ENCODE measurements at places on chromosomes 2 and 18.

GRCh38 chr2:128714851-128715312, 396.2 kb upstream of the HS6ST1 start:
- DNase-seq: no peak

DNA sequence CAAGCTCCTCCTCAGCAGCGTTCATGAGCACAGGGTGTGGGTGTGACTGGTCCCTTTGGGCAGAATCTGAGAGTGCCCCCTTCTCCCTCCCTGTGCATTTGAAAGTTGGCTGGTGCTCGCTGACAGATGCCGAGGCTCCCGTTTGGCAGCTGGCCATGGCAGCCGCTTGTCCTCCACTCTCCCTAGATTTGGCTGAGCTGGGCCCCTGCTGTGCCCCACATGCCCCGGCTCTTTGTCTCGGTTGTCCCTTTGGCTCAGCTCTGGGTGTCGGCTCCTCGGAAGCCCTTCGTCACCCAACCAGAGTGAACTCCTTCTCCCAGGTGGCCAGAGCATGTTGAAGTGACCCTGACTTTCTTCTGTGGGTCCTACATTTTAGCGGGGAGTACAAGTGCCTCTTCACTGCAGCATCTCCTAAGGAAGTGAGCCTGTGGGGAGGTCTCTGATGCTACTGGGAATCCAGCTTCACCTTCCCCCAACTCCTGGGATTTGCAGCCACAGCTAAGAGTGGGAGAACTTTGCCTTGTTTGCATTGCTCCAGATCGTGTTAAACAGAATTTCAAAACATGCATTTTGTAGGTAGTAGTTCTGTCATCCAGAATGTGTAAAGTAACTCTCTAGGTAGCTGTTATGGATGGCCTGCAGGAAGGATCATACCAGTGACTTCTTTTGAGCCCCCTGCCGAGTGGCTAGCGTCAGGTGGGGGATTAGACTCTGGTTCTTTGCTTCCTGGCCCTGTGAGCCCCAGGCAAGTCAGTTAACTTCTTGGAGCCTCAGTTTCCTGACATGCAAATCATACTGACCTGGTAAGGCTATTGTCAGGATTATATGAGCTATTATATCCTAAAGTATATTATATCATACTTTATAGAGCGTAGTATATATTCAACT, 24.2 kb downstream of the HPCAL1 start:
- DNase-seq: no peak

GRCh38 chr18:49013961-49014604, 63.3 kb upstream of the SMAD7 start:
- no peak for DNase-seq

DNA sequence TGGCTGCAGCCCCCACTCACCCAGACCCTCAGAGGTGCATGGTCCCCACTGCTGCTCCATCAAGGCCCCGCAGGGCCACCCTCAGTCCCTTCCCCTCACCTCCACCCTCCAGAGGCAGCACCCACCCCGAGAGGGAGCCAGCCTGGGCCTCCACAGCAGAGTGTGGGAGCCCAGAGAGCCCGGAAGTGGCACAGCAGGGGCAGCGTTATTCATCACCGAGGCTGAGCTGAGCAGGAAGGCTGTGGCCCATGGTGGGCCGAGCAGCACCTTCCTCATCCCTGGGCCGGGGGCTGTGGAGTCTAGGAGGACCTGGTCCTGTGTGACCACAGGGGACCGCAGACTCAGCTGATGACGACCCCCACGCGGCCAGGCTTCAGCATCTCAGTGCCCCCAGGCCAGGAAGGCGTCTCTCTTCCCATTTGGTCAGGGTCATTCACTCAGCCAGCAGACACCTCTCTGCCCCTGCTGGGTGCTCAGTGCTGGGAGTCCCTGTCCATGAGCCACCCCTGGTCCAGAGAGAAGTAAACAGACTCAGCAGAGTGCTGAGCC, 258.1 kb downstream of the ATAD2B start:
- no peak for DNase-seq

- no peak for DNase-seq
Observed at GRCh38 chr2:70942396-70943204, 6.9 kb downstream of the ATP6V1B1 start.

DNA sequence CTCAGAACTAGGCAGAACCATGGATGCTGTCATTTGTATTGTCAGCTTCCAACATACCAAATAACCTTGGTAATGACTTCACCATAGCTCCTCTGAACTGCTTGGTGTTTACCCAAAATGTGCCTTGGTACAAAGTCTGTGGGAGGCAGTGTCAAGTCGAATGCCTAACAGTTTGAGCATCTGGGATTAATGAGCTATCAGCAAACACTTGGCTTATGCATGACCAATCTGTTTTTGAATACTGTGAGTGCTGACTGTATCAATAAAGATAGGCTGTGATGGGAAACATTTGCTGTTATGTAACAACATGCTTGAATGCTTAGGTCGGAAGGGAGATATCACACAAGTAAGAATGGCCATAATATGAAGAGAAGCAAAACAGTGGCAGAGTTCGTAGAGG, 455.4 kb downstream of the CMPK2 start:
- no peak for DNase-seq

DNA sequence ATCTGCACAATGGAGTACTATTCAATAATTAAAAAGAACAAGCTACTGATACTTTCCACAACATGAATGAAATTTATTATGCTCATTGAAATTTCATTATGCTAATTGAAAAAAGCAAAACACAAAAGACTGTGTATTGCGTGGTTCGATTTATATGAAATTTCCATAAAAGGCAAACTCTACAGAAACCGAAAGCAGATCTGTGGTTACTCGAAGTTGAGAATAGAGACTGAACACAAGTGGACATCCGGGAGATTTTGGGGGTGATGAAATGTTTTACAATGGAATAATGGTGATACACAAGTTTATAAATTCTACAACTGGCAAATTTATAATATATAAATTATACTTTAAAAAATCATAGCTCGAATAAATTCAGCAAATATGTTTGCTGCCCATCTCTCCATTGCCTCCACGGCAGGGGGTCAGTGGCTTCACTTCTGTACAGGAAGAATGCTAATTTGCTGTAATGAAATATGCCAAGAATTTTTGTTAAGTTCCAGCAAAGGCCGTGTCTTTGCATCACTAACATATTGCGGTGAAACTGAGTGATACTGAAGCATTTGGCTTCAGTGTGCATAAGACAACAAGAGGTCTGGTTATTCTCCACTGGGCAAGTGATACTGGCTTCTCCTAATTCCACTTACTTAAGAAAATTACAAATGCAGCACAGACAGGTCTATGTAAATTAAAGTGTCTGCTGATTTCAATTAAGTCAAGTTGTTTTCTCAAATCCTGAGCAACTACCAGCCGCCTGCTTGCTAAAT, 96.7 kb downstream of the TMEM163 start:
- no peak for DNase-seq

DNA sequence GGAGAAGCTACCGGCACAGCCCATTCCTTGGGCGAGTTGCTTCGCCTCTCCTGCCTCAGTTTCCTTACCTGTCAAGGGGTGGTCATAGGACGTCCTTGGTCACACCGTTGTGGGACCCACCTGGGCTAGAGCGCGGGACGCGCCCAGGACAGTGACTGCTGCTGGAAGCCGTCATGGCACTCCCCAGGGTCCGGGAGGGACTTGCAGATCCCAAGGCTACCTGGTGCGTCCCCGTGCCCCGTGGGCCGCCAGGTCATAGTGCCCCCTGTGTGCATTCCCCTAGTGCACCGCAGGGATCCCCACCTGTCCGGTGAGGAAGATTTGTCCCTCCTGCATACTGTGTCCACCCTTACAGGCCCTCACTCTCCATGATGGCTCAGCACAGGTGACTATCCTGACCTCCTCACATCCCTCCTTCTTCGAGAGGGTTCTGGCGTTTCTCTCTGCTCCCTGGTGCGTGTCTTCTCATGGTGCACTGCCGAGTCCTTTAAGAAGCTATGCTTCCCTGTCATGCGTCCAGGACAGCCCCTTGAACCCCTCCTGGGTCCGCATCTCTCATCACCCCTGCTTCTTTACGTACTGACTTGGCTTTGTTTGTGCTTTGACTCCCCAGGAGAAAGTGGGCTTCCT, 886 bp upstream of the STK25 start:
- DNase-seq: no peak

DNA sequence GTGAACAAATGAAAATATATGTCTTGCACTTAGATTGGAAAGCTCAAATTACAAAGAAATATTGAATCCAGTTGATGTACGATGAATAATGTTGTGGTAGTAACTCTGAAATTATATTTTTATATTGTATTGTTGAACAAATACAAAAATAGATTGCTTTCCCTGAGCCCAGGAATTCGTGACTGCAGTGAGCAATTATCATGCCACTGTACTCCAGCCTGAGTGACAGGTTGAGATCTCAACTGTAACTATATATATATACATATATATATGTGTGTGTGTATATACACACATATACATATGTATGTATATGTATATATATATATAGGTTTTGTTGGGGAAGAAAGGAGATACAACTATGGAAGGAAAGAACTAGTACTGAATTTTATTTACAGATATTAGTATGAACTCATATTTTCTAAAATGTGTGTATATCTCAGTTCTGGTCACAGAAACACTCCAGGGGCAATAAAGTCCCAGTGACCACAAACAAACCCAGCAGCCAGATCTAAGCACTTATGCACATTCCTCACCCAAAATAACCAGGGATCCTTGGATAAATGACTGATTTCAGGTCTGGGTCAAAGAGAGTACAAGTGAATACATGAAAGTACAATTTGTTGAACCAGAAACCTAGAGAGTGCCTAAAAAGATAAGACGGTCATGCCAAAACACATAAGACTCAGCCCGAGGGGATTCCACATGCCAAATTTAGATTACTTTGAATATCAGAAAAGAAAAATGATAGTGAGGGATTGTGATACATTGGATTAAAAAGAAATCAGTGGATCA, 146.3 kb downstream of the TMX3 start:
- DNase-seq: no peak

DNA sequence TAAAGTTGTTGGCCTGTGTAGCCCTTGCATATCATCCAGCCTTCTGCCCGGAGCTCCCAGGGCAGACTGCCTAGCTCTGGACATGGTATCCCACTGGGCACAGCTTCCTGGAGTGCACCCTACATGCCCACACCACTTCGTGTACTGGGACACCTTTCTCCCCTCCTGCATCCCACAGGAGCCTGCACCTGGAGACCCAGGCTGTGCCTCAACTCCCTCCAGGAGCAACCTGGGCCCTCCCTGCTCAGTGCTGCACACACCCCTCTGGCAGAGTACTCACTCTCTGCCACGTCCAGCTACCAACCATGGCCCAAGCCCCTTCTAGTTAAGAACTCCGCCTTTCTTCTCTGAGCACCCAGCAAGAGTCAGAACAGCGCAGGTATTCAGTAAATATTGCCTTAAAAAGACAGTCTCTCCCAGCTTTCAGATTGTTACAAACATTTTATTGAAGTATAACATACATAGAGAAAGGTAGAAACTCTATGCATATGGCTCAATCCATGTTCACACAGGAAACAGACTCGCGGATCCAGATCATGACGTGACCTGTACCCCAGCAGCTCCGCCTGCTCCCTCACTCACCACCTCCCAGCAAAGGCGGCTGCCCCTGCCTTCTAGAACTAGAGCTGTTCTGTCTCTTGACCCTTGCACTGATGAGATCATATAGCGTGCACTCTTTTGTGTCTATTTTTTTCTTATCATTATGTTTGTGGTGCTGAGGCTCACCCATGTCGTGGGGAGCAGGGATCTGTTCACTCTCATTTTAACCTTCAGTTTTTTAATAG, 98.4 kb upstream of the MYCN start:
- no peak for DNase-seq

GRCh38 chr18:39685303-39685902, 2119.8 kb upstream of the CELF4 start:
- no peak for DNase-seq

GRCh38 chr2:96618596-96619283, 19.4 kb downstream of the KANSL3 start:
- no peak for DNase-seq

DNA sequence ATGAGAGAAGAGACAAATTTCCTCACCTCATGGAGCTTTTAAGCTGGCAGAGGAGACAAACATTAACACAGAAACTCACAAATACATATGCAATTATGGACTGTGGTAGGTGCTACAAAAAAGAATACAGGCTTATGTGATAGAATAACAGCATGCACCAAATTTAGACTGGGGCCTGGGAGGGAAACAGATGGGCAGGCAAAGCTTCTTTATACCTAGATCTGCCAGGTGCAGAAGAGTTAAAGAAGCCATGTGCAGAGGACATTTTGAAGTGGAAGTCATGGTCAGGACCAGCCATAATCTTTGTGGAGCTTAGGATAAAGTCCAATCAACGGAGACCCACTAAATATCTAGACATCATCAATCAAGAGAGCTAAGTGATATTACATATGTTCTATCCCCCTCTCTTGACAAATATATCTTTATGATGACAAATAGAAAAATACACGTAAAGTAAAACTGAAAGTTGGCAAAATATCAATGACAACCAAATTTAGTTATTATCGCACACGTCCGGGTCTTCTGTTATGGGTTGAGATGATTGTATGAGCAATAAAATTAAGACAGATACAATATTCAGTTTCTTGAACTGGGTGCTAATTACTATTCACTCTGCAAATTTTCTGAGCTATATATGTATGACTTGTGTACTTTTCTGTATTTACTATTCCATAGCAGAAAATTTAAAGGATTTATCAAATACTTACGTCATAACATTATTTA, 44.1 kb downstream of the CD28 start:
- no peak for DNase-seq

DNA sequence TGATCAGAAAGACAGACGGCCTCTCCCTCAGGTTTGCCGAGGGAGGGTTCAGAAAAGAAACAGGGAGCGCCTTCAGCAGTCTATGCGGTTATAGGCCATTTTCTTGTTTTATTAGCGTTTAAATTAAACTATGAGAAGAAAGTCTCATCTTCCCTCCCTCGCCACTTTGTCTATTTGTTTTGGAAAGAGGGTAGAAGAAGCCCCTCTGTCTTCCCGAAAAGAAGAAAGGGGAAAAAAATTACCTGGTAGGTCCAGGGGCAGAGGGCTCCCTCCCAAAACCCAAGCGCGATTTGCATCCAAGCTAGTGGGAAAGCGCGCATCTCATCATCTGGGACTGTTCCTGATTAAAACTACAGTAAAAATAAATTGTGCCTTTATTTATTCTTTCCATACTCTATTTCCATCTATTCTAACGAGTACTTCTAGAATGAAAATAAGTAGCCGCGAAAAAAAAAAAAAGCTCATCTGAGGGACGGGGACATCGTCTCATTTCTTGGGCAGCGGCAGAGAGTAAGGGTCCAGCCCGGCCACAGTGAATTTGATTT, 2.4 kb downstream of the PAX8 start:
- DNase-seq: no peak

DNA sequence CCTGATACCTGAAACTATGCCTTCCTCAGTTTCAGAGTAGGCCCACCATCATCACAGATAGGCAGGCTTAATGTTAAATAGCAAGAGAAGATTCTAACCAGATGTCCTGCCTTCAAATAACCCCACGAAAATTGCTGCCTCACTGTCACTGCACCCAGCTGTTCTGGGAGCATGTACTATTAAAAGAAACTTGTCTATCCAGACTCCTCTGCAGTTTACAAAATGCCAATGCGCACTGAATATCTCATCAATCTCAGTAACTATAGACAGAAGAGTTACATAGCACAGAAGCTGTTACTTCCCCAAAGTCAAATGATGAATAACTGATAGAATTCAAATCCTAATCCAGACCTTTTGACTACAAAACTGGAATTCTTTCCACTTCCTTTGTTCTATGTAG, 43.9 kb downstream of the WDR75 start:
- no peak for DNase-seq
